NCI-H460 (cell line): ENCODE measurements at places on chromosomes 2 and 18. TPM values are rescaled to one million over a fixed set of nuclear protein-coding genes. Genes with fewer than 3 reads are reported as not detected.

GRCh38 chr2:43737097-43737854 is 36.6 kb upstream of the DYNC2LI1 start:
- no peak for DNase-seq

DNA sequence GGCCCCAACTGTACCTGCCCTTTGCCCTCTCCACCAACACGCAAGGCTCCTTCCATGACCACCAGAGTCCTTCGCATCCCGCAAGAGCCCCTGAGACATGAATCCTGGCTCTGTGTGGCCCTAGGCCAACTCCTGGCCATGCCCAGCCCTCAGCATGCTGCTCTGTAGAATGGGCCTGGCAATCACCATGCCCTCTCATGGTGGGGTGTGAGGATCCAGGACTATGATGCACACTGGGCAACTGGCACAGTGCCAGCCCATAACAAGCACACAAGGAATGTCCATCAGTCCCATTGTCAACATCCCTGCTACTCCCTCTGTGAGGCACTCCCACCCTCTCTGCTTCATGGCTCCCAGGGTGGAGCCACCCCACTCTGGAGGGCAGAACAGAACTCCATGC is 44.7 kb downstream of the FER1L5 start:
- no peak for DNase-seq

DNA sequence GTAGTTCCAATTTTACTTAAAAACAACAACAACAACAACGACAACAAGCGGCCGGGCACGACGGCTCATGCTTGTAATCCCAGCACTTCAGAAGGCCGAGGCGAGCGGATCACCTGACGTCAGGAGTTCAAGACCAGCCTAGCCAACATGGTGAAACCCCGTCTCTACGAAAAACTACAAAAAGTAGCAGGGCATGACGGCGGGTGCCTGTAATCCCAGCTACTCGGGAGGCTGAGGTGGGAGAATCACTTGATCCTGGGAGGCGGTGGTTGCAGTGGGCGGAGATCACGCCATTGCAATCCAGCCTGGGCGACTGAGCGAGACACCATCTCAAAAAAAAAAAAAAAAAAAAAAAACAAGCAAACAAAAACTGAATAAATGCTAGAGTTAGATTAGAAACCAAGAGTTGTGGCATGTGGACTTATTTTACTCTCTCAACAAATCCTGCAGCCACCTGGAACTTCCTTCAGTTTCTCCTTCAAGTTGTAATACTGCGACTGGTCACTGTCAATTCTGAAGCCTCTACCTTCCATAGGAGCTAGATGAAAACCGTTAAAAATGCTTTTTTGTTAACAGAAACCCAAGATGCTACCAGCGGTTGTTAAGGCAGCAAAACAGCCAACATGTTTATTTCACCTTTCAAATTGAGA is 1.3 kb downstream of the ATP5F1A start:
- DNase-seq, result no peak

DNA sequence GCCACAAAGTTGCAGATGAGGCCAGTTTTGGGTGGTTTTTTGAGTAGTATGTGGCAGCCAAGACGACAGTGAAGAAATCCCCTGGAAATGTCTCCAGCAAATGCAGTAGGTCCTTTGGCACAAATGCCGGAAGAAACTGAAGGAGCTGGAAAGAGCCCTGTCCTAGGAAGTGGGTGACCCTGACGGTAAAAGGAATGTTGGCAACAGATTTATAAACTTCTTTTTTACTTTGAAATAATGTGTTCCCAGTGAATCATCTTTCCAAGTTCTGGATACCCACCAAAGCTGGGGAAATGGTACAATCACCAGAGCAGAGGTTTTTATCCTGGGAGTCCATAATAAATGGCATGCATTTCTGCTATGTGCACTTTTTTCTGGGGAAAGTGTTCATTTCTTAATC is 112.9 kb downstream of the CSRNP3 start:
- no peak for DNase-seq

GRCh38 chr18:59123588-59124369 is 15.9 kb upstream of the SEC11C start:
- no peak for DNase-seq

- no peak for DNase-seq
These were observed 104.9 kb downstream of the MYO3B start for GRCh38 chr2:170282851-170283250.

DNA sequence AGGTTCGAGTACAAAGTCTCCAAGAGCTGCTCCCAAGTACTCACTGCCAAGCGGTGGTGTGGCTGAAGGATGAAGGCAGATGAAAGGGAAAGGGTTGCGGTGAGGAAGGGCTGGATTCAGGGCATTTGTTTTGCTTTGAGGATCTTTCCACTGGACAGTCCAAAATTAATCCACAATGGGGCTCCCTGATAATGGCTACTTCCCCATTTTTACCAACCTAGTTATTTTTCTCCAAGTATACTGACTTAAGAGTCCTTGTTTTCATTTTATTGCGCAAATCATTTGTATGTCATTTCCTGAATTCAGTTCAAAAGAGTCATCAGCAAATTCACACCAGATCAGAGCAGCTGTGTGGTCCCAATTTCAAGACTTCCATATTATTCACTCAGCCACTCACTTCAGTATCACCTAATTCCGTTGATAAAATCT is 464 bp upstream of the SESTD1 start:
- no peak for DNase-seq

GRCh38 chr2:64632835-64633819 is 20.6 kb downstream of the SERTAD2 start:
- DNase-seq, result no peak

DNA sequence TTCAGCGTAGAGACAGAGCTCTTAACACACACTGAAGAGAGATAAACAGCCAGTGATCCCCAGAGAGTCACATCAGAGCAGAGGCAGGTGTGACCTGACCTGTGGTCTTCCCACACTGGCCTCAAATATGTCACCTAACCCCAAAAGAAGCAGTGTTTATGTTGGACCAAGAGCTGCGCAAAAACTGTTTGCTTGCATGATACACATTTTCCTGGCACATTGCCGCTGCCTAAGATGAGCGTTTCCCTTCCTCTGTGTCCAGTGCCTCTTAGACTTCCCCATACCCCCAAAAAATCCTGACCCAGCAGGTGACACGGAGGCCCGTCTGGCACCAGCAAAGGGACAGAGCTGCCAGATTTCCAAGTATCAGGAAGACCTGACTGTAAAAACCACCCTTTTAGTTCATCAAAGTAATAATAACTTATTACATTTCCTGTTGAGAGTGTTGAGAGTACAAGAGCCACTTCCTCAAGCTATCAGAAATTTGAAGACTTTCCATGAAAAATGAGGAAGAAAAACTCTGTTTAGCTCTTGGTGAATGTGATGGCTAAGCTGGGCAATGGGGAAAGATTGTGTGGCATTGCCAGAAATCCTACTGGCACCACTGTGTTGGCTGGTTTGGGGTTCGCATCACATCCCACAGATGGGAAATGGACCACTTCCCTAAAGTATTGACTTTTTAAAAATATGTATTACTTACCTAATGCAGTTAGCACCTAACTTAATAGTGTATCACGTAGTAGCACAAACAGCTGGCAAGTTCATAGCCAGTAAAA is 6.7 kb downstream of the TNFRSF11A start:
- no peak for DNase-seq

GAD1 gene
- total RNA-seq, result not detected in 2 replicates

SRD5A2 gene
- total RNA-seq, result 0.05 TPM in 1 of 2 replicates, not detected in the other
